ENCODE measurements at places on chromosomes 5 and 9.

- DNase-seq: no peak
These were observed 22.5 kb downstream of the SEC61B start for GRCh38 chr9:99244344-99245260.

DNA sequence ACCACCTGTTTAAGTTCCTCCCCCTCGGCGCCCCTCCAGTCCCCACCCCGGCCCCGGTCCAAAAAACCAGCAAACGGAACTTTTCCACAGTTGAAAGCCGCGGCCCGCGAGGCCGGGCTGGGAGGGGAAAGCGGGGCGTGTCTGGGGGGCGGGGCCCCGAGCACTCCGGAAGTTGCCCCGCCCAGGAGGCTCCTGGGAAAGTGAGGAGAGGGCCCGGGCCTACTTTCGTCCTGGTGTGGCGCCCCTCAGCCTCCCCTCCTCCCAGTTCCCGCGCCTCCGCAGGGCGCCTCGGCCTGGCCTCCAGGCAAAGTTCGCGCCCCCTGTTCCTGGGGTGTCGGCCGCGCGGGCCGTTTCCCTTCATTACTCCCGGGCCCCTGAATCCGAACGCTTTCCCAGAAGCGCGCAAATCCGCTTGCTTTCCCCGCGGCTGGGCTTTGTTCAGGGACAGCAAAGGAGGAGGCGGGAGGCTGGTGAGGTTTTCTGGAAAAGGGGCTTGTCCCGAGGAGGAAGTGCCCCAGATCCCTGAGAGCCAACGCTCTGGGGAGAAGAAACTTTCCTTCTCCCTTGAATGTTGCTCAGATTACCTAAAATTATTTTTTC is 4.5 kb upstream of the DMRT3 start:
- DNase-seq: no peak

- no peak for DNase-seq
These were observed 123.8 kb downstream of the ASTN2 start for GRCh38 chr9:117290856-117291622.

DNA sequence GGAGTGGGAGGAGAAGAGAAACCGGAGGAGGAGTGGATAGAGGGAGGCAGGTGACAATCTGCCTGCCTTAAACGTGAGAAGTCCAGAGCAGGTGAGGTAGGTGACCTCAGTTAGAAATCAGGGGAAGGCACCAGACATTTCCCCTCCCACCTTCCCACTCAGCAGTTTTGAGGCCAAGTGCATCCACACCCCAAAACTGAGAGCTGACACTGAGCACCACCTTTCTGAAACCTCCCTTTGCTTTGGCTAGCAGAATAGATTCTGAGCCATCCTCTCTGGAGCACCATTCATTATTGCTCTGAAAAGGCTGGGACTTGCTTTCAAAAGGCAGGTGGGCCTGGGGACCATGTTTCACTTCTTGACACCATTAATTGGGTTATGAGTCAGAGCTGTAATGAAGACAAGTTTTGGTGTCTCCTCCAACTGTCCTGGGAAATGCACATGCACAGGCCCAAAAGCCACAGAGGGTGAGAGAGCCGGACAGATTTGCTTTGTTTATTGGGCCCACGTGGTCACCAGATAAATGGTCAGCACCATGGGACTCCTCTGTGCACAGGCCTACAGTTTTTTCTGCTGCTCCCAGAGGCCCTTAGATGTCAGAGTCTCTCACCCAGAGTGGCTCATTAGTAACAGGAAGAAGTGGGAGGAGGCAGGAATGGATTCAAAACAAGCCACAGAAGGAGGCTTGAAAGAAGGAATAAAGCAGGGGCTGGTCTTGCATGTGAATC is 314.7 kb downstream of the TLE1 start:
- DNase-seq: no peak

GRCh38 chr9:98547606-98548005 is 161.1 kb downstream of the GABBR2 start:
- no peak for DNase-seq

DNA sequence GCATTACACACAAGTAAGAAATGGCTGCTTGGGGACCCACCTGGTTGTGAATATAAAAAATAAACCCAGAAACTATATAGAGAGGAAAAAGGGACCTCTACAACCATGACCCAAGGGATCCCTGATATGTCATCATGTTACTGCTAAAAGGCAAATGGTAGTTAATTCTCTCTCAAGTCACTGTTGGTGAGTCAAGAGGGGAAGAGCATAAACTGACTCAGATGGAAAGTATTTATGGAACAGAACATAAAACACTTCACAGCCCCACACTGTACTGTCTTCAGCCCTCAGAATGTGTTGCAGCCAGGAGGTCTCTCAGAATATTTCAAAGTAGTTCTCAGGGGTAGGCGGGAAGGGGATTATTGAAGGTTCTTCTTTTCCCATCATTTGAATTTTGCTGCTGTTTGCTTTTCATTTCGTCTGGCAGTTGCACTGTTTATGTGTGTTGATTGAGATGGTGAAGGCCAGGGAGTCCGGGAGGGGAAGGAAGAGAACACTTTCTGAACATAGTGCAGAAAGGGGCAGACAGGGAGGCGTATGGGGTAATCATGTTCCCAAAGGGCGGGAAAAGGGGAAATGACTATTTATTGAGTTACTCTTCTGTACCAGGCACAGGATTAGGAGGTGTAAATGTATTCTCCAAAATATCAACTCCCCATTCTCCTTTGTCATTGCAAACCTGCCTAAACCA is 85.5 kb downstream of the TEK start:
- no peak for DNase-seq

GRCh38 chr9:68653141-68653595 is 51.9 kb upstream of the PIP5K1B start:
- DNase-seq: no peak

DNA sequence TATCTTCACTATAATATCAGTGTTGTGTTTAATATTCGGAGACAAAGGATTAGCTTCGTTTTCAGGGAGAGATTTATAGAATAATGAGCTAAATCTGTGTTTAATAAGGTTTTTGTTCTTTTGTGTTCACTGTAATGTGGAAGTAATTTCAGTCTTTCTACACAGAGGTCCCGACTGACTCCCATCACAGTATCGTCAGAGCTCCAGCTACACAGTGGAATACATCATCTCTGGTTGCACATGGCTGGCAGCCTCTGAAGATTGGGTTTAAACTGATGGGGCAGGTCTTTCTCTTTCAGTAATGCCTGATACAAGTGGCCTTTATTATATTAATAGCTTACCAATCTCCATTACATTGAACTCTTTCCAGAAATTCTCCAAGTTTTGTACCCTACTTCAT is 736.7 kb upstream of the RIOK2 start:
- no peak for DNase-seq

GRCh38 chr5:95741458-95741857 is 10.3 kb downstream of the RHOBTB3 start:
- DNase-seq: no peak

DNA sequence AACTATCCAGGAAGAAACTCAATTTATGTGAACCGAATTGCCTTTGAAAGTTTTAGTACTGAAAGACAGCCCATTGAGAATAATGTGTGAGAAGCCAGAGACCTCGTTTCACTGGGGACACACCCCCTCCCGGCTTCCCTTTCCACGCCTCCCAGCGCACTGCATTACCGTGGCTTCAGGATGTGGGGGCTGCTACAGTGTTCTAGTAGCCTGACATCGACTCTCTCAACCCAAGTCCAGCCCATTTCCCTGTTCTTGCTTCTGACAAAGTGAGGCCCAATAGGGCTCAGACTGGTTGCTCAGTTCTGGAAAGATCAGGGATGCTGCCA is 3.5 kb downstream of the PAX5 start:
- no peak for DNase-seq

- no peak for DNase-seq
These were observed 14.2 kb upstream of the LVRN start for GRCh38 chr5:115948091-115948534.

- DNase-seq: no peak
These were observed 774.7 kb upstream of the EDIL3 start for GRCh38 chr5:85159395-85159794.

DNA sequence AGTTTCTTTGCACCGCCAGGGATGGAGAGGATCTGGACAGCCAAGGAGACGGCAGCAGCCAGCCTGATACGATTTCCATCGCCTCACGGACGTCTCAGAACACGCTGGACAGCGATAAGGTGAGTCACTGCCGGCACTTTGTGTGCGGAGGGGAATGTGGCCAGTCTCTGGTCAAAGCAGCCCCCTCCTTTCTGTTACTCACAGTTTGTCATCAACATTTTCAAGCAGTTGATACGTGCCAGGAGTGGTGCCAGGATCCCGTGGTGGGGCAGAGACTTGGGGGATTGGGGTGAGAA is 175.1 kb upstream of the OTULINL start:
- DNase-seq: no peak

- no peak for DNase-seq
These were observed 214.2 kb downstream of the PRR16 start for GRCh38 chr5:120678279-120678678.

GRCh38 chr5:77209495-77210090 is 887 bp upstream of the PDE8B start:
- no peak for DNase-seq

DNA sequence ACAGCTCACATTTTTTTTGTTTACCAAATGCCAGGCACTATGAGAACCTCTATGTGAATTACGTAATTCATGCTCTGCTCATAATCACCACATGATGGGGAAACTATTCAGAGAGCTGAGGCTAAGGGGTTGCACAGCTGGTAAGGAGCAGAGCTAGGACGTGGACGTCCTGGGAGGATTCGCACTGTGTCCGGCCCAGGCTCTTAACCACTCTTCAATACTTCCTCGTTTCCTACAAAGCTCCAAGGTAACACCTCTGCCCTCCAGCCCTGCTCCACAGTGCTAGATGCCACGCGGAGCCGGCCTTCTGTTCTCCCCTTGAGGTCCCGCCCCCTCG is 8.7 kb downstream of the PHF19 start:
- no peak for DNase-seq

DNA sequence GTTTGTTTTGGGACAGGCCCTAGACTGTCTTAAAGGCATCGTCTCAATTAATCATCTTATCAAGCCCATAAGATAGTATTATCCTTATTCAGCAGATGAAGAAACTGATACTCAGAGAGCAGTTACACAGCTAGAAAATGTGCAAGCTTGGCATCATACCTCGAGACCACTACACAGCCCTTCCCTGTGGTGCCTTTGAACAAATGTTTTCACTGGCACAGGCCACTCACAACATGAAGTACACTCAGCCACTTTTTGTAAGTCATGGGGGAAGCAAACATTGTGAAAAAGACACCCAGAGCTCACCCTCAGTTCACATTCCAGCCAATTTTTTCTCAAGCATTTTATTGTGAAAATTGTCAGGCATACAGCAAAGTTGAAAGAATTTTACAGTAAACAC is 122.5 kb downstream of the WDR41 start:
- no peak for DNase-seq

- no peak for DNase-seq
These were observed 87.0 kb downstream of the ANGPTL2 start for GRCh38 chr9:127035423-127035822.

- DNase-seq: no peak
These were observed 235.4 kb downstream of the FSTL4 start for GRCh38 chr5:133376986-133377385.

DNA sequence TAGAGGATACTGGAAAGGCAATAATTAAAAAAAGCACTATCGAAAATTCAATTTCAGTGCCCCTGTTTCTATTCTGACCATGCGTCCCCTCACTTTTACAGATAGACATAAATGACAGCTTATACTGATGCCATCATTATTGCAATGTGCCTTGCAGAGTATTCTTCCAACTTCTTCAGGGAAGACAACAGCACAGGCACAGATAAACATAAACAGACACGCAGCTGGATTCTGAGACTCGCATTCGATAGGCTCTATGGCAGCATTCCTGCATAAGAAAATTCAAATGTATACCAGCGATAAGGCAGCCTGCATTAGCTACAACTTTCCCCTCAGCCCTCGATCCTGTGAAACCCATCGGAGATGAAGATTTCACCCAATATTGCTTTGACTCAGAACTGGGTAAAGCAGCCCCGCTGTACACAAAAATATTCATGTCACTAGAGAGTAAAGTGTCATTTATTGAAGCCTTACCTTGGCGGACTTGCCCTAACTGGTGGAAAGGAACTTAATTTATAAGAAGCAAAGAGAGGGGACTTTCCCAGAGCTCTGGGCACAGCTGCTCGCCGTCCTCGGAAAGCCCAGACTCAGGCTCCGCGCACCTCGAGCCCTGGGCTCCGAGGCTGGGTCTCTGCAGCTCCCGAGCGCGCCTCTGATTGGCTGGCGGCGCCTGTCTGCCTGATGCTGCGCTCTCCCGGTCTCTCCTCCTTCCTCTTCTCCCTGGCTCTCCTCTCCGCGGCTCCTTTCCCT is at the start of gene CDH18:
TSS of gene CDH18 (minus strand) at position 589 of the 750 bp plus-strand sequence. CDS start 149,214 bp downstream, outside the sequence.
- no peak for DNase-seq

DNA sequence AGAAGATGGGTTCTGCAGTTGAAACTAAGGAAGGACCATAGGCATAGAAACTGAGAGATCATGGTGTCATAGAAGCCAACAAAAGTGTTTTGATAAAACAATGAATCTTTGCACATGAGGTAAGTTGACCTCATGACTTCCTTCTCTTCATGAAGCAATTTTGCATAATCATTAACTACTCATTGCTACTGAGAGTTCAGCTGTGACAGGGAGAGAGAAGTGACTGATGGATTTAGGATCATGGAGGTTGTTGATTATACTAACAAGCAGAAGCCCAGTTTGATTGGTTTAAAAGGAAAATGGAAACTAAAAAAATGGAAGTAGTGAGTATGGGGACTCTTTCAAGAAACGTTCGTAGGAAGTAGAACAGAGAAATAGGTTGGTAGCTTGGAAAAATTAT is 51.2 kb downstream of the PARP8 start:
- DNase-seq: no peak

DNA sequence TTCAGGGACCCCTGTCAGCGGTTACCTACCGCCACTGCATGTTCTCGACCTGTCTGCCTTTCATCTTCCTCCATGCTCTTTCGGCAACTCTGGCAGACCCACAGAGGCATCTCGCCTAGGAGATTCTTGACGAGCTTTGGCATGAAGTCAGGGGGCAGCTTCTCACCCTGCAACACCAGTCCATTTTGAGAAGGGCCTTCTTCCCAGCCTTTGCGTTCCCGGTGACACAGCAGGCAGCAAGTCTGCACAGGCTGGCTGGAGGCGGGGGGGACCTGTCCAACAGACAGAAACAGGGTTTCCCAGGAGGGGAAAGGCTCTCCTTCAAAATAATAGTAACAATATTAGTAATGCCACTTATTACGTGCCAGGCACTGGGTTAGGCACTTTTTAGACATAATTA is 15.5 kb downstream of the FAM193B start:
- no peak for DNase-seq

Measured in activated CD4-positive, CD25-positive, alpha-beta regulatory T cell treated with anti-CD3 and anti-CD28 coated beads, Interleukin-2, amount 50 U/mL, for 16 hours (primary cell).